ENCODE measurements at places on chromosomes 7 and 10.

DNA sequence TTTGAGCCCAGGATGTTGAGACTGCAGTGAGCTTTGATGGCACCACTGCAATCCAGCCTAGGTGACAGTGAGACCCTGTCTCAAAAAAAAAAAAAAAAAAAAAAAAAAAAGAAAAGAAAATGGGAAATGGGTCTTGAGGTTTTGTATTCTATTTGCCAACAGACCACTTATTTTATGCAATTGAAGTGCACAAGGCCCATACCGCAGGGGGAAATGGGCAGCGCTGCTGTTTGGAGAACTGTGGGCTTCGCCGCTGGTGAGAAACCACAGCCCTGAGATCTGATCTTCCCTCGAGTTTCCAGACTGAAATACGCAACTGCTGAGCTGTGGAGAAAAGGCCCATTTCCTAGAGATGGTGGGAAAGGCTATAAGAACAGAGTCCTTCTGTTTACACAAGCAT, 512.0 kb downstream of the TCERG1L start:
- DNase-seq = no peak

GRCh38 chr7:45623740-45624391, 49.7 kb downstream of the ADCY1 start:
- DNase-seq = no peak

GRCh38 chr10:34125702-34126101, 689.4 kb downstream of the PARD3 start:
- DNase-seq = no peak

DNA sequence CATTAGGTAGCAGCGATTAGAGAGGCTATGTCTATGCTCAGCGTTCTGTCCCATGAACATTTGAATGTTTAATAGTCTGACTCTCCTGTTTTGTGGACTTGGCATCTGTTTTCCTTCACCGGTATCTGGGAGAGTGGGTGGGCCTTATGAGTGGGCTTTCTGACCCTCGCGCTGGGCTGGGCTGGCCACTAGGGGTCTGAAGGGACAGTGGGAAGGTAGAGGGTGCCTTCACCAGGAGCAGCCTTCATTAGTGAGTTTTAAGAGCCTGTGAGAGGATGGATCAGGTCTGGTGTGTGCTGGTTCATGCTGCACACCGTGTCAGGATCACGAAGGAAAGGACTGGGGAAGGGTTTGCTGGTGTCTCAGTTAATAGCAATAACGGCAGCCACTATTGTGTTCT, 33.4 kb downstream of the DCLRE1A start:
- no peak for DNase-seq

DNA sequence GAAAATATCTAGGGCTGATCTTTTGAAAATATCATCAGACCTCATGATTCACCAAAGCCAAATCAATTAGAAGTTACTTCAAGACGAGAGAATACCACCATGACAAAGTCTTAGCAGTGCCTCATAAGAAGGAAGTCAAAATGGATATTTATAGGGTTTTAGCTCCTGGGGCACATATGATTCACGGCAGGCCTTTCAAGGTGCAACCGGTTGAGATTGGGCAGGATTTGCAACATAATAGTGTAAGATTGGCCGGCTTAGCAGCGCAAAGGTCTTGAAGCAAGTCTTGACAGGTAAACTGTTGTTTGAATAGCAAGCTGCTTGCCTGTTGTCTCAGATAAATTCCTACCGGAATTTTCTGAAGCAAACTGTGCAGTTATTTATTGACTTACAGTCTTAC, 17.5 kb downstream of the ADRB1 start:
- no peak for DNase-seq

DNA sequence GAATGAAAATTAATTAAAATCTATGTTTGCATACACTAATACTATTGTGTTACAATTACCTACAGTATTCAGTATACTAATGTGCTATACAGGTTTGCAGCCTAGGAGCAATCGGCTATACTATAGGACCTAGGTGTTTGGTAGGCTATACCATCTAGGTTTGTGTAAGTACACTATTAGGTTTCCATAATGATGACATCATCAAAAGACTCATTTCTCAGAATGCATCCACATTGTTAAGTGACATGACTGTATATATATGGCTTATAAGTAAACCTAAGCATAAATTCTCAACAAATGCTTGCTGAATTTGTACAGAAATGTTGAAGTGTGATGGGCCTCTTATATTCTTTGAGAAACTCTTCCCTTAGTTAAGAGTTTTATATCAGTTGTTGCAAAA, 206.5 kb upstream of the ZWINT start:
- DNase-seq = no peak

- DNase-seq = no peak
Observed at GRCh38 chr10:108975459-108976058, 947.8 kb downstream of the XPNPEP1 start.

- DNase-seq = no peak
Observed at GRCh38 chr10:96951954-96952353, 119.9 kb downstream of the LCOR start.

- peak; percentile 67 for DNase-seq
Observed at GRCh38 chr7:91050677-91051076, 213.6 kb upstream of the FZD1 start.

DNA sequence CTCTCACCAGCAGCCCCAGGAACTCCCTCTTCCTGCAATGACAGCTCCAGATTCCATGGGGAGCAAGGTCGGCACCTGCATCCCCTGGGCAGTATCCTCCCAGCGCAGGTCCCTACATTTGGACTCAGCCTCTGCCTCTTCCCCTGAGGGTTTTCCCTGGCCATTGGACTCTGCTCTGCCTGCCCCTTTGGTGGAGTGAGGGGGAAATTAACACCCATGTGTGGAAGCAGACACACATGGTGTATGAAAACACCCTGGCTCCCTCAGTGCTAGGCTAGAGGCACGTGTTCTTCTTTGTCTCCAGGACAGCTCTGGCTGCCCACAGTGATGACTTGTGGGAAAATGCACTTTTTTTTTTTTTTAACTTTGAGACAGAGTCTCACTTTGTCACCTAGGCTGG, 8.4 kb downstream of the PRF1 start:
- no peak for DNase-seq

GRCh38 chr7:95295397-95295796, 28.9 kb downstream of the PON1 start:
- DNase-seq = no peak

DNA sequence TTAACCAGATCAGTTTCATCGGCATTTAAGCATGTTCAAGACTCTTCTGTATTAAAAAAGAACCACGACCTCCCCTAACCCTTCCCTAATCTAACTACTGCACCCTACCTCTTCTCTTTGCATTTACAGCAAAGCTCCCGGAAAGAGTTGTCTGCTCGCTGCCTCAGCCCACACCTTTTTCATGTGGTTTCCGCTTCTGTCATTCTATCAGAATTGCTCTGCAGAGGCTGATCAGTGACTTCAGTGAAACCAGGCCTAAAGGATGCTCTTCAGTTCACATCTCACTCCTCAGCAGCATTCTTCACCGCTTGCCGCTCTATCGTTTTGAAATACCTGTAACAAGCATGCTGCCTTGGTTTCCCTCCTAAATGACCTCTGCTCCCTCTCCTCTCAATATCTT, 160.9 kb downstream of the SDK1 start:
- DNase-seq = no peak

- no peak for DNase-seq
Observed at GRCh38 chr7:85074016-85074415, 112.8 kb downstream of the SEMA3D start.

DNA sequence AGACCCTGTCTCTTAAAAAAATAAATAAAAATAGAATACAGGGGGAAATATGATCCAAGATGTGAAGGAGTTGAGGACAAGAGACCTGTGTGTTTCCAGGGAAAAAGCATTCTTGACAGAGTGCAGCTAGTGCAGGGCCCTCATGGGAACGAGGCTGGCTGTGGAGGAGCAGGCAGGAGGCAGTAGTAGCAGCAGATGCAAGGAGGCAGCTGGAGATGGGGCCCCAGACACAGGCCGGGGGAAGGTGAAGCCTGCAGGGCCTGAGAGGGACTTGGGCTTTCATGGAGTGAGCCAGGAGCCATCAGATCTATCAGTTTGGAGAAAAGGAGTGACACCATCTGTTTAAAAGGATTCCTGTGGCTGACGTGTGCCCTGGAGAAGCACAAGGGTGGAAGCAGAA, 71.4 kb upstream of the ZNF438 start:
- DNase-seq = no peak

DNA sequence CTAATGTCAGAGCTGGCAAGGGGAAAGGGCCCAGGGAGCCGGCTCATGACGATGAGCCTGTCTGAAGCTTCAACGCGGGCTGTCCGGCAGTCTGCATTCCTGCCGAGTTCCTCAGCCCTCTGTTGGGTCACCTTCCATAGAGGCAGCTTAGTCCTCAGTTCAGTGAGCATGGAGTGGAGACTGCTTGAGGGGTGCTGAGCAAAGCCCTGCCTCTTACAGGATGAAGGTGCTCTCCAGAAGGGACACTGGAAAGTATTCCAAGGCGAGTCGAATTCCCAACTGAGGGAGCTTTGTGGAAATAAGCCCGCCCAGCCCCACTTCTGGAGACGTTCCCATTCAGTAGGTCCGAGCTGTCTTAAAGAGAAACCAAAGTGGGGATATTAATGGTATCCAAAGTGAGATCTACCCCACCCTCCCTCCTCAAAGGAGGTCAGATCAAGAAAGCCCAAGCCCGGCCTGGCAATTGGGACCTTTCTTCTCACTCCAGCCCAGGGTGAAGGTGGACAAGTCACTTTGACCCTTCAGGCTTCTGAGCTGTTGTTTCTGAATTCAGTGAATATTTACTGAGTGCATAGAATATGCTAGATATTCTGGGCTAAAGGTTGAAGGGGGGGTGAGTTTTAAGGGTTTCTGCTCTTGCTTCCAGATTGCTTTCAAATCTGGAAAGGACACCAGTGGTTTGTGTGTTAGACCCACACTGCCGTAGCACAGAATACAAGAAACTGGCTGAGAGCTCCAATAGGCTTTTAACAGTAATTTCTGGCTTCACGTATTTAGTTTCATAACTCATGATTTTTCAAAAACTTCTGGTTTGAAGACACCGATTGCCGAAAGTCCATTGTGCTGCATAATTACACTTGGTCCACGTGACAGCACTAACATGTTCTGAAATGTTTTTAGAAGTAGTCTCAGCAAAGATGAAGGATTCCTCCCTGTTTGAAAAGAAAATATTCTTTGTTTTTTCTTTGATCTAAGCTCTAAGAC, 3.5 kb downstream of the EGFR start:
- no peak for DNase-seq

- no peak for DNase-seq
Observed at GRCh38 chr10:44383749-44384600, 922 bp downstream of the CXCL12 start.

DNA sequence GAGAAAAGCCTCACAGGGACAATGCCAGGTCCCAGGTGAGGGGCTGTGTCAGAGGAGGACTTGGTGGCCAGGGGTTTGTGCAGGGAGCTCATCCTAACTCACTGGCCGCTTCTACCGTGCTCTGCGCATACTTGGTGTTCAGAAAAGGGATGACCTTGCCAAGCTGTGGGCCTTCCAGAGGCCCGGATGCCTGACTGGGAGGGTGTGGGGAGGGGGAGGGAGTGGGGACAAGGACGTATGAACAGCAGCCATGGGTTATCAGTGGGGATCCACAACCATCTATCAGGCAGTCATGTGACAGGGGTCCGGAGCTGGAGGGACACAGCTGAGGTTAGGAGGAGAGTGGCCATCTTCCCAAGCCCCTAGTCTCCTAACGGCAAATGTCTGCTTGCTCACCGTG, 6.2 kb downstream of the SFXN4 start:
- no peak for DNase-seq

DNA sequence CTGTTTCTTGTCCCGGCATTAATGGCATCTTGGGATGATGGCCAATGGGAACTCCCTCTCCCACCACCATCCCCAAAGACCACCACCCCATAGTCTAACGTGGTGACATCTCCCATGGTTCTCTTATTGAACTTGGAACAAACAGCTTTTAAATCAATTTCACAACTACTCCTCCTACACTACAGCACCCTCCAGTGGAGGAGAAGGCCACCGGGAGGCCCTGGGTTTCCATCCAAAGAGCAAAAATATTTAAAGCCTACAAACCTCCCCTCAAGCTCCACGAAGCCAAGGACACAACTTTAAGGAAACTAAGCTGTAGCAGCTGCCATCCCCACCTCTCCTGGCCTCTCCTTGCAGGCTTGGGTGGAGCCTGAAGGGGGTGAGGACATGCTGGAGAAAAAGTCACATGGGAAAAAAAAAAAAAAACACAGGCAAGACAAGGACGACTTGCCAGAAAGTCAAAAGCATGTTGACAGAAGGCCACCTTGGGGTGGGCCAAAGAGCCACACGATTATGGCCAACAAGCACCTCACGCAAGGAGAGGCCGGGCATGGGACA, 94.0 kb upstream of the LANCL2 start:
- no peak for DNase-seq

DNA sequence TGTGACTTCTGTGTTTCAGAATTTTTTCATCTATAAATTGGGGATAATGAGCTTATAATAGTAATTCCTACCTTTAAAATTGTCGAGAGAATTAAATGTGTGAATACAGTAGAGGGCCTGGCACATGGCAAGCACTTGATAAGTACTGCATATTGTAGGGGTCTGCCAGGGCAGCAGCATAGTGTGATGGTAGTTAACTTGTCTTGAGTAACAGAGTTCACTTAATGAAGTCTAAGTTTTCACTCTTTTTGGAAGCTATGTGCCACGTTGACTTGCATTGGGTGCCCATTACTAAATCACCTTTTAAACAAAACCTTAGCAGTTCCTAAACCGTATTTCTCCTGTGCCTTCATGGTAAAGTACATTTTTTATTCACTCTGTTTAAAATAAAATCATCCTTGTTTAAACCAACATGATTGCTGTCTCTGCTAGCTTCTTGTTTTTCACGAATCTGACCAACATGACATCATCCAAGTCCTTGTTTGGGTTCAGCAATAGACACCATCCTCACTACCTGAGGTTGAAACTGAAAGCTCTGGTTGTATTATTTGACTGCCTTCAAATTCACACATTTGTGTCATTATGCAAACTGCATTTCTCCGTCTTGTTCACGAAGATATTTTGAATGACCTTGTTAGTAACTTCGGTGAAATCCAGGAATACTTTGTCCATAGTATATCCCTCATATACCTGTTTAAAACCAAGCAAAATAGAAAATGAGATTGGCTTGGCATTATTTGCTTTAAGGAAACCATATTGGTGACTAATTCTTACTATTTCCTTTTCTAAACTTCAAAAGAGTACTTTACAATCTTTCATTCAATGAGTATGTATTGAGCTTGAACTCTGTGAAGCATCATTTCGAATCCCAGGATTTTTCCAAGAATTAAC, 340.2 kb downstream of the SUGCT start:
- no peak for DNase-seq

- peak; percentile 30 for DNase-seq
Observed at GRCh38 chr10:11604865-11605650, 6.4 kb downstream of the USP6NL start.

- no peak for DNase-seq
Observed at GRCh38 chr10:95278061-95278988, 12.5 kb downstream of the PDLIM1 start.

GRCh38 chr10:24908793-24909423, 43.5 kb downstream of the PRTFDC1 start:
- DNase-seq = peak; percentile 40

Measured in inflammatory macrophage treated with lipopolysaccharide for 1 hour (primary cell).